NCI-H1417 treated with DMSO at 0.1 percent for 48 hours (cell line): ENCODE measurements at places on chromosomes 2 and 18.

DNA sequence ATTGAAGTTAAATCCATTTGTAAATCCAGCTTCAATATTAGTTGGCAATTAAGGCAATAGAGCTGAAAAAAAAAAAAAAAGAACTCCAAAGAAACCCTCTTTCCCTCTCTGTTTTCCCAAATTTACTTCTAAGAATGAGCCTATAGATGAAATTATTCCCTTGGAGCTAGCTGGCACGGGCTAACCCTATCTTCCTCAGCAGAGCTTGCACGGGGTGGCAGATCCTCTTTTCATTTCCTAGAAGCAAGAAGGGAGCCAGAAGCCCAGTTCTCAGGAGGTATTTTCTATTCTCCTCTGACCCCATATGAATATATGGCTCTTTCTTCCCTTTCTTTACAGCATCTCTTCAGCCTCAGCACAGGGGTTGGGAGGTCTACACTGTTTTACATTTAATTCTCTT lies 426.0 kb downstream of the TGIF1 start:
- DNase-seq: no peak

GRCh38 chr2:219210196-219210885 lies 3.8 kb downstream of the ZFAND2B start:
- DNase-seq: no peak

DNA sequence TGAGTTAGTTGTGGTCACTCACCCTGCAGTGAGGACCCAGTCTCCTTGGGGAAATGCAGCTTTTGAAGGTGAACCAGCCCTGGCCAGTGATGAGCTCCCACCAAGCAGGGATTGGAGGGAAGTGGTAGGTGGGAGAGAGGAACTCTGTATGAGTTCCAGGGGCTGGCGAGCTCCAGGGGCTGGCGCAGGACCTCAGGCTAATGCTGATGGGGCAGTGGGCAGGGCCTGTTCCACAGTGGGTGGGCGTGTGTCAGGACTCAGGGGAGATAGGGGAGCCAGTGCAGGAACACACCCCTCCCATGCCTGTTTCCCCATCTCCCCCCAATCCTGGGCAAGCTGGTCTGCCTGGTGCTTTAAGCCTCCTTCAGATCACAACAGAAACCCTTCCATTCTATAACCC lies 208.4 kb downstream of the DYSF start:
- no peak for DNase-seq

- DNase-seq: no peak
Observed at GRCh38 chr2:169768262-169768995, 30.2 kb upstream of the SSB start.

DNA sequence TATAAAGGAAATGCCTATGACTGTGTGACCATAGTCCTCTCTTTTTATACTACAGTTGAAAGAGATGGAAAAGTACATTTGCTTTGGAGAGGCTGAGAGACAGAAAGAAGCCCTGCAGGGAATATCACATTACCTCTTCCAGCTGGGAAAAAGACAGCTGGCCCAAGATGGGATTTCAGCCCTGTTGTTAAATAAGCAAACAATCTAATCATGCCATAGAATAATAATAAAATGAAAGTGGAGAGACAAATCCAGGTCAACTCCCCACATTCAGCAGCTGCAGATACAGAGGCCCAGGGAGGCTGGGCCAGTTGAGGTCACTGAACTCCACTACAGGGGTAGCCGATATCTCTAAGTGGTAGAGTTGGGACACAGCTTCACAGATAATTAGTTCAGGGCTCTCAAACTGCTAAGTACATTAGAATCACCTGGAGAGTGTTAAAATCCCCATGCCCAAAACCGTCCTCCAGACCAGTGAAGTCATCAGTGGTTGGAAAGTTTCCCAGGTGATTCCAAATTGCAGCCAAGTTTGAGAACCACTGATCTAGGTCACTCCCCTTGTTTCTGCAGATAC lies 81.9 kb downstream of the MOGAT1 start:
- peak; percentile 57 for DNase-seq

- no peak for DNase-seq
Observed at GRCh38 chr2:228839421-228839876, 431.6 kb downstream of the PID1 start.

- no peak for DNase-seq
Observed at GRCh38 chr2:31430439-31431165, 16.1 kb upstream of the XDH start.

- DNase-seq: no peak
Observed at GRCh38 chr2:171652416-171652785, 34.9 kb upstream of the DYNC1I2 start.

- no peak for DNase-seq
Observed at GRCh38 chr2:226874749-226875148, 38.9 kb downstream of the RHBDD1 start.

DNA sequence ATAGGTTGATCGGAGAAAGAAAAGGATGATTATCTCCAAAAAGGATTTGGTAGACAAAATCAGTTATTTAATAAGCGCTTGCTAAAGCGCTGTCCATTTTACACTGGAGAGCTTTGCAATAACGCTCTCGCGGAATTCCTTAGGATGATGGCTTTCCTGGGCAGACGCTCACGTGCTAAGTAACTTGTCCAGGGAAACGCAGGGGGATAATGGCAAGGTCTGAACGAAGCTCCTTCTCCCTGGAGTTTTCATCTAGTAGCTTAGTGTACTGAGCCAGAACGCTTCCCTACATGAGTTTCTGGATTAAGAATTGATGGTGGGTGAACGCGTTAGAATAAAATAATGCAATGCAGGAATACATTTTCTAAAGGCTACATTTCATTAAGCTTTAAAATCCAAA lies 739.5 kb upstream of the SALL3 start:
- no peak for DNase-seq

DNA sequence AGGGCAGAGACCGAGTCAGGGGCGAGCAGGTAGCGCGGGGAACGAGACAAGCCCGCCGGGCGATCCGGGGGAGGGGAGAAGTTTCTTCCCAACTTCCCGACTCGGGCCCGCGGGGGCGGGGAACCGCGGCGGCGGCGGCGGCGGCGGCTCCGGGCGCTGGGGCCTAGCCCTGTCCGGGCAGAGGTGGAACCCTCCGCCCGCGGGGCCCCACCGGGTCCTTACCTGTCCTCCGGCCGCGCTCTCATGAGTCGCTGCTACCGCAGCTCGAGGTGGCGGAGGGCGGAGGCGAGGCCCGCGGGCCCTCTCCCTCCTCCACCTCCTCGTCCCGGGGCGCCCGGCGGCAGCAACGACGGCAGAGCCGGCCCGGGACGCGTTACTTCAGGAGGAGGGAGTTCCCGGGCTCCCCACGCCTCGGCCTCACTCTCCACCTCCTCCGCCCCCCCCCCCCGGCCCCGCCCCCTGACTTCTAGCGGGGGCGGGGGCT lies at the start of gene YES1:
YES1 (minus strand) TSS at position 351 of the 484 bp plus-strand sequence. CDS start 55,415 bp downstream, outside the sequence.
- no peak for DNase-seq
